ENCODE measurements at places on chromosomes 4 and X. TPM values are rescaled to one million over a fixed set of nuclear protein-coding genes. Genes with fewer than 3 reads are reported as not detected.

The NIPAL1 gene
- total RNA-seq = 2.0 TPM

The GAGE12E gene
- total RNA-seq = not detected

The PAGE1 gene
- not detected for total RNA-seq

The NXF3 gene
- total RNA-seq = not detected

The JAKMIP1 gene
- total RNA-seq = not detected

The JADE3 gene
- total RNA-seq = 6.4 TPM

The GYG2 gene
- total RNA-seq = 0.86 TPM

The TRPC3 gene
- 0.78 TPM for total RNA-seq

The GCNA gene
- 2.9 TPM for total RNA-seq

The SLC49A3 gene
- 3.4 TPM for total RNA-seq

The CXCL3 gene
- 1.5 TPM for total RNA-seq

The PRR32 gene
- total RNA-seq = not detected

The CRLF2 gene
- not detected for total RNA-seq

The FAT1 gene
- total RNA-seq = 538 TPM

The SUPT20HL1 gene
- 0.07 TPM for total RNA-seq

The LDOC1 gene
- total RNA-seq = 15.2 TPM

The TCEAL6 gene
- not detected for total RNA-seq

The PITX2 gene
- total RNA-seq = 0.33 TPM

The MAGEA9B gene
- total RNA-seq = not detected

The DNAAF6 gene
- total RNA-seq = not detected

The BMP3 gene
- 0.13 TPM for total RNA-seq

The ZNF141 gene
- total RNA-seq = 7.6 TPM

The TMSB15C gene
- total RNA-seq = 1.3 TPM

The OTC gene
- total RNA-seq = not detected

The CSAG1 gene
- not detected for total RNA-seq

The FGFRL1 gene
- total RNA-seq = 29.3 TPM

The MAGEB1 gene
- not detected for total RNA-seq

The FGA gene
- total RNA-seq = not detected

The DRD5 gene
- not detected for total RNA-seq

The ESX1 gene
- total RNA-seq = not detected

The POU3F4 gene
- not detected for total RNA-seq

The ARHGEF9 gene
- 16.1 TPM for total RNA-seq

The C1GALT1C1 gene
- 59.3 TPM for total RNA-seq

The TLR10 gene
- not detected for total RNA-seq

The RTL3 gene
- 0.07 TPM for total RNA-seq

The PDK3 gene
- 32.3 TPM for total RNA-seq

The CCDC149 gene
- total RNA-seq = 12.6 TPM

The FAM47A gene
- not detected for total RNA-seq

The REELD1 gene
- not detected for total RNA-seq
